ENCODE measurements at places on chromosomes 5 and 9.

DNA sequence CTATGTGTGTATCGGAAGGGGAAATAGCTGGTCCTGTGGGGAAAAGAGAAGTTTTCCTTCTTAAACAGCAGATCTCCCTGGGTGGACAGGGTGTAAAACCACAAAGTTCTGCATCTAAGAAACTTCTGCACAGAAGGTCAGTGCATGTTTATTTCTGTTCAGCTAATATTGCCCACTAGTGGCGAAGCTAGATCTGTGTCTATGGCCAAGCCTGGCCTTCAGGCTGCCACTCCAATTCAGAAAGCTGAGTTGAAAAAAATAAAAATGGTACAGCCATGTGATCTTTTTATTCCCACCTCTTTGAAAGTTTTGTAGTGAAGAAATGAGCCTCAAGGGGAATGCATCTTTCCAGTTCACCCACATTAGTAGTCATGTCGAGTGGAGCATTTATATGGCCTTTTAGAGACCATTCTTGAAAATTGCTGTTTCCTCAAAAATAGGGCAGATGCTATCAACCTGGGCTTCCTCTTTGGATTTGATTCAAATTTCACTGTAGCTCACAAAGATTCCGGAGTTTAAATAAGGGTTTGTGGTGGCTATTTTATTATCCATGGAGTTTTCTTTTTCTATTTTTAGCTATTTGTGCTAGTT is 488.0 kb downstream of the PRELID2 start:
- DNase-seq = no peak

DNA sequence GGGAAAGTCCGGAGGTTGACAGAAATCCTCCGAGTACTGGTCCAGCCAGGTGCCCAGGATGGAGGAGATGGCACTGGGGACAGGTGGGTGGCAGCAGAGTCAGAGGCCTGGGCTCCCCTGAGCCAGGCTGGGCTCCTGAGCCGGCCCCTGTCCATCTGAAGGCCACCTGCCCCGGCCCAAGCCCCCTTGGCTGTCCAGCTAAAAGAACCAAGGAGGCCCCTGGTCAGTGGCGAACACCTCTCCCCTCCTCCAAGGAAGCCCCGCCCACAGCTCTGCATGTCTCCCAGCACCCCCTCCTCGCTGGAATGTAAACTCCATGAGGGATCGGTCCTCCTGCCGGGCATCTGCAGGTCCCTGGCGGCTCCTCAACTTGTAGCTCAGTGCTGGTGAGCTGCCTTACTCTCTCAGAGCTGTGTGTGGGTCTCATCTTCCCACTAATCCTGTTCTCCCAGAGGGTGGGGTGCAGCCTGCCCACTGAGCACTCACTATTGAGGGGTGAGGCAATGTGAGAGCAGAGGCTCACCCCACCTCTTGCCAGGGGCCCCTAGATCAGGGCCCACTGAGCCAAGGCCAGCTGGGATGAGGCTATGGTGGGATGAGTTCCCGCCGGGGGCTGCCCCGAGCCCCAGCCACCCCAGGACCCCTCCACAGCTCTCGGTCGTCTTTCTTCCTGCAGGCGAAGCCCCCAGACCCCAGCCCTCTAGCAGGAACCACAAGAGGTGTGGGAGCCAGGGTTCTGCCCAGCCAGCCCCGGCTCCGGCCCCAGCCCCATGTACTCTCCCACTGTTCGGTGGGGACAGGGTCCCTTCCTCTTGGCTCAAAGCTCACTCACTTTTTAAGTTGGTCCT is 12.0 kb downstream of the RALGDS start:
- DNase-seq = no peak

GRCh38 chr9:9790216-9790872 is 822.5 kb downstream of the PTPRD start:
- DNase-seq = no peak

DNA sequence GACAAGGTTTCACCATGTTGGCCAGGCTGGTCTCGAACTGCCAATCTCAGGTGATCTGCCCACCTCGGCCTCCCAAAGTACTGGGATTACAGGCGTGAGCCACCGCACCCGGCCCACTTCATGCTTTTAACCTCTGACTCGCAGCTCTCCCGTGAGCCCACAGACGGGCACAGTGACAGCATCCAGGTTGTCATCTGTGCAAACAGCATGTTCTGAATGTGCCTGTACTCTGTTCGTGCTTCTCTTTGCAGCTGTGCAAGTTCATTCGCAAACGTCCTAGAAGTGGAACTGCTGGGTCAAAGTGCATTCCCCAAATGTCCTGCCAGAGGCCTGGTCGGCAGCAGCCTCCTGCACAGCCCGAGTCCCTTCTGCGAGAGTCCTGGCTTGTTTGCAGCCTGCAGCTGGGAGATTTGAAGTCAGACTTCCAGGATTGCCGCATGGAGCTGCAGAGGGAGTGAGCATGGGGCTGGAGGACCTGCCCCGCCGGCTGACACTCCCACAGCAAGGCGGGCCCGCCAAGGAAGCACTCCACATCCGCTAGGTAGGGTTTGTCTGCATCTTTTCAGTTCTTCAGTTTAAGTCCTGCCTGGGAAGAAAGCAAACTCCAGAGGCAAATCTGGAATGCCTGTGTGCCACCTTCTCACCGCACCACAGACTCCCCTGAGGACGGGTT is 3.4 kb downstream of the BRD3OS start:
- DNase-seq = no peak

DNA sequence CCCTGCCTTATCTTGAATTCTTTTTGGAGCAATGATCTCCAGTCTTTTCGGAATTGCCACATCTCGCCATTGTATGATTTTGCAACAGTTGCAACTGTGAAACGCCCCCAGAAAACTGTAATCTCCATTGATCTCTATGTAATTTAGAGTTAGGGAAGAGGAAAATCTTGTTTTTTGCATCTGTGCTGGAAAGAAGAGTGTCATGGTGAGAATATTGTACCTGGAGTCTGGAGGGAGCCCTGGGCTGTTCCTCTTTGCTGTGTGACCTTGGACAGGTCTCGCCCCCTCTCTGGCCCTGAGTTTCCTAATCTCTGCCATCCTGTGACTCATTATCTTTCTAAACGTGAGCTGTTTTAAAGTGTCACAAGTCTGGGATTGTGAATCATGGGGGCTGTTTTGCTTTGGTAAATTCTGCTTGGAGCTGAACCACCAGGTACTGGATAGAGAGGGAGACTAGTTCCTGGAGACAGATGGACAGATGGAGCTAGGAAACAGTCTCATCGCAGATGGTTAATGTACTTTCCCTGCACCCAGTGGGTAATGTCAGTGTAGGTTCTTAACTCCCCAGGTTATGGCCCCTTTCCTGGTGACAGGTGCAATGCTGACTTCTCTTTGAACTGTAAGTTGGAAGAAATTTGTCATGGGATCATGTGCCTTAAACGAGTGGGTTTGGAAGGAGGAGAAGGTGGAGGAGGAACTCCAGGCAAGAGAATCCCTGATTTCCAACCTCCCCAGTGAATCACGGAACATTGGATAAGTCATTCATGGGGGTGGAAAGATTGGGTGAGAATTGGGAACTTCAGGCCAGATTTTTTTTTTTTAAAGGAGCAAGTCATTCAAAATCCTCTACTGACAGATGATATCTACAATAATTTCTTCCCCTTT is 19.6 kb downstream of the PPARGC1B start:
- no peak for DNase-seq

DNA sequence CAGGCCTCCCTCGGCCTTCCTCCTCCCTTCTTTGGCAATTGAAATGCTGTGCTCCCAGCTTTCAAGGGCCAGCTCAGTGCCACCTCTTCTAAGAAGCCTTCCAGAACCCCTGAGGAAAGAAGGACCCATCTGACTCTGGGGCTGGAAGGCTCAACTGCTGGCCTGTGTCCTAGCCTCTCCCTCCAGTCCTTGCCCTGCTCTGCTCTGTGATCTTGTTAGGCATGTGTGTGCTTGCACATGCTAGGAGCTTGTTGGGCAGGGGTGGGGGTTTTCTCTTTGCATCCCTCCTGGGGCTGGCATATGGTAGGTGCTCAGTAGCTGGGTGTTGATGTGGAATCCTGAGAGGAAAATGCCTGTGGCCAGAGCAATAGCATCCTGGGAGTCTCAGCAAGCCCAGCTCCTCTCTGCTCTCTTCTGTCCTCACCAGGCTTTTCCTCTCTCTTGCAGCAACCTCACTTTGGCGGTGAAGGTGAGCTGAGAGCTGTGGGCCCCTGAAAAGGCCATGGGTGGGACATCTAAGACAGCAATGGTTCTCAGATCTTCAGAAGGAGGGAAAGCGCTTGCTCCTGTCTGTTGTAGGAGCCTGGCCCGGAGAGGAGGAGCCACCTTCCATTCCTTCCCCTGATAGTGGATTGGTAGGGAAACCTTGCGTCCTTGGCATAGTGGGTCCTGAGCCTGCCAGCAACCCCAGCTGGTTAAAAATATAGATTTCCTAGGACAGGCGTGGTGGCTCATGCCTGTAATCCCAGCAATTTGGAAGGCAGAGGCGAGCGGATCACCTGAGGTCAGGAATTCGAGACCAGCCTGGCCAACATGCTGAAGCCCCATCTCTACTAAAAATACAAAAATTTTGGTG is 9.9 kb downstream of the DOLK start:
- no peak for DNase-seq

GRCh38 chr5:40680741-40681362 is 1.1 kb downstream of the PTGER4 start:
- no peak for DNase-seq

DNA sequence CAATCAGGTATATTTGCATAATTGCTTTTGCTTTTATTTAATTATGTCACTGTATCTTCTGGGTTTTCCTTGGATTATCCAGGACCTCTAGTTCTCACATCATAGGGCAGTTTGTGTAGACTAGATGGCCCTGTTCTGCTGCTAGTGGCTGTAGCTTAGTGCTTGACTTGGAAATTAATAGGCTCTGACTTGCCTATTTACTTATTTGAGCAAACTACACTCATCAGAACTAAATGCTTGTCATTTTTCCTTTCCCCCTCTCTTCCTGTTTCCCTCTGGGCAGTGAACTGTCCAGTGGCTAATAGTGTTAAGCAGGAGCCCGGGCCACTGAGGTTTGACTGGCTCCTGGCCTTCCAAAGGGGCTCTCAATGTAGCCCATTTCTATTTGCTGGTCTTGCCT is 135.7 kb downstream of the MAN2A1 start:
- DNase-seq = no peak

DNA sequence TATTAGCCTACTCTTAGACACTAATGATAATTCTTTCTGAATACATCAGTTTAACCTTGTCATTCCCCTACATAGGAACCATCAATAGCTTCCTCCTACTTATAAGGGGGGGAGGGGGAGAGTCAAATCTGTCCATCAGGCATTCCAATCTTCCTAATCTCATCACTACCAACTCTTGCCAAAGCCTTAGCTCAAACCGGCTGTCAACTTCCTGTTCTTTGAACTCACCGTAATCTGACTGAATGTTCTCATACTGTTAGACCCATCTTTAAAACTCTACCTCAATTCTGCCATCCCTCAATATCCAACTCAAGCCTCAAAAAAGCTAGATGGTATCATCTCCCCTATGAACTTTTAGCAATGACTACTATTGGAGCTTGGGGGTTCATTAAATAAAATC is 41.9 kb upstream of the RNF38 start:
- no peak for DNase-seq

DNA sequence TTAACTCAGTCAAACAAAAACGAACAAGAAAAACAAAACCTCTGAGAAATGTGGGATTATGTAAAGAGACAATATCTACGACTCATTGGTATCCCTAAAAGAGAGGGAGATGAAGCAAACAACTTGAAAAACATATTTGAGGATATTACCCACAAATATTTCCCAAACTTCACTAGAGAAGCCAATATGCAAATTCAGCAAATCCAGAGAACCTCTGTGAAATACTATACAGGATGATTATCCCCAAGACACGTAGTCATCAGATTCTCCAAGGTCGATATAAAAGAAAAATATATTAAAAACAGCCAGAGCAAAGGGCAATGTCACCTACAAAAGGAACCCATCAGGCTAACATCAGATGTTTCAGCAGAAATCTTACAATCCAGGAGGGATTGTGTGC is 226.1 kb downstream of the CDH12 start:
- no peak for DNase-seq

GRCh38 chr5:178326374-178326715 is 93.7 kb upstream of the PHYKPL start:
- DNase-seq = no peak

DNA sequence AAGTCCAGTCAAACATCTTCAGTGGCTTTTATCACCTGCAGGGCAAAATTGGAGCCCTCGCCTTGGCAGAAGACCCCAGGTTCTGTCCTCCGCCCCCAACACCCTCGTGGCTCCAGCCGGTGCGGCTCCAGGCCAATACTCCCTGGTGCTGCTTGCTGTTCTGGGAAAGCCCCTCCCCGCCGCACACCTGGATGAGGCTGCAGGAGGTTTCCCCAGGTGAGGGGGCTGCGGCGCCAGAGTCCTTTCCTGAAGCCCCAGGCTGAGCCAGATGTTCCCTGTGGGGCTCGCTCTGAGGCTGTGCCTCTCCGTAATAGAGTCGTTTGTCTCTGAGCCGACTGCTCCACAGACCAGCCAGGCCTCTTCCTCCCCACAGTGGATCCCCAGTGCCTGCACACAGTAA is 375.4 kb upstream of the IRX1 start:
- DNase-seq = no peak

DNA sequence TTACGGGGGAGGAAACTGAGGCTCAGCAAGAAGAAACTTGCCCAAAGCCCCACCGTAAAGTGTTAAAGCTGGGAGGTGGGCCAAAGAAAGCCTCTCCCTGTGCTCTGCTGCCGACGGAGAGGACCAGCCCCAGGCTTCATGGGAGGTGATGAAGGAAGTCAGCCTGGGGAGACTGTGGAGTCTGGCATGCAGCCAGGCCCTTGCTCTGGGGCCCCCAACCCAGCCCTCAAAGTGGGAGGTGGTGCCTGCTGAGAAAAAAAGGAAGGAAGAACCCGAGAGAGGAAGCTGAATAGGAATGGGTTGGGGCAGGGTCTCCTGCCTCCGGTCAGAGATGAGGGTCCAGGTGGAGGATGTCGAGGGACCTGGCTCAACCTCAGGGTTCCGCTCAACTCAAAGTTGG is 3.8 kb downstream of the RNF44 start:
- DNase-seq = no peak

DNA sequence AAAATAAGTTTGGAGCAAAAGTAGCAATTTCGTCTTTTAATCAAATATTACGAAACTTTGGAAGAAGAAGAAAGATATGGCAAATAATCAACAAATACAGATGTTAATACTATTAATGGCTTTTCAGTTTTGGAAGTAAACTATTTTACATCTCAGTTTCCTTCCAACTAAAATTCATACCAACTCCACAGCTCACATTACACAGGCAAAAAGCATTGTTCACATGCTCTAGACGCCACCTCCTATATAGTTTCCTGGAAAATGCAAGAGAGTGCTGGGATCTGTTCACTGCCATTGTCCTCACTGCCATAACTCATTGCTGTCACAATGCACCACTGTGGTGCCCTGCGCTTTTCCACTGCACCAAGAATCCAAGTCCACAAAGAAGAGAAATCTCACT is 149.0 kb upstream of the FTMT start:
- no peak for DNase-seq

Data from stimulated activated CD4-positive, alpha-beta T cell treated with anti-CD3 and anti-CD28 coated beads, Interleukin-15, amount 100 ng/mL, for 1 hour (primary cell).